ENCODE measurements at places on chromosomes 11 and 22.
A peak's percentile ranks its signal among the peaks of the same experiment; 100 is the strongest.

DNA sequence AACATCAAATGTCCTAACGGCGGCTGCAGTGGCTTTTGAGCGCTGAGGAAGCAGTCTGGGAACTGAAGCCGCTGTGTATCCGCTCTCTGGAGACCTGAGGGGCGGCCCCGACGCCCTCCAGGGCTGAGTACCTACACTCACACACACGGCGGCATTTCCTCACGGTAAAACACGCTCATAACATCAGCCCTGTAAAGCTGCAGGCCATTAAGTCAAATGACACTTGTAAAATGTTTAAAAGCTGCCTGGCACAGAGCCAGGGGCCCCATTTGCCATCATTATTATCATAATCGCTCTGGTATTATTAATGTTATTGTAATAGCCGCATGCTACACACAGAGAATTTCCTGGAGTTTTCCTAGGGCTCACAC lies 5.1 kb downstream of the CARS1 start:
- no peak for DNase-seq

GRCh38 chr11:13102865-13103539 lies 93.9 kb downstream of the RASSF10 start:
- DNase-seq, result no peak

DNA sequence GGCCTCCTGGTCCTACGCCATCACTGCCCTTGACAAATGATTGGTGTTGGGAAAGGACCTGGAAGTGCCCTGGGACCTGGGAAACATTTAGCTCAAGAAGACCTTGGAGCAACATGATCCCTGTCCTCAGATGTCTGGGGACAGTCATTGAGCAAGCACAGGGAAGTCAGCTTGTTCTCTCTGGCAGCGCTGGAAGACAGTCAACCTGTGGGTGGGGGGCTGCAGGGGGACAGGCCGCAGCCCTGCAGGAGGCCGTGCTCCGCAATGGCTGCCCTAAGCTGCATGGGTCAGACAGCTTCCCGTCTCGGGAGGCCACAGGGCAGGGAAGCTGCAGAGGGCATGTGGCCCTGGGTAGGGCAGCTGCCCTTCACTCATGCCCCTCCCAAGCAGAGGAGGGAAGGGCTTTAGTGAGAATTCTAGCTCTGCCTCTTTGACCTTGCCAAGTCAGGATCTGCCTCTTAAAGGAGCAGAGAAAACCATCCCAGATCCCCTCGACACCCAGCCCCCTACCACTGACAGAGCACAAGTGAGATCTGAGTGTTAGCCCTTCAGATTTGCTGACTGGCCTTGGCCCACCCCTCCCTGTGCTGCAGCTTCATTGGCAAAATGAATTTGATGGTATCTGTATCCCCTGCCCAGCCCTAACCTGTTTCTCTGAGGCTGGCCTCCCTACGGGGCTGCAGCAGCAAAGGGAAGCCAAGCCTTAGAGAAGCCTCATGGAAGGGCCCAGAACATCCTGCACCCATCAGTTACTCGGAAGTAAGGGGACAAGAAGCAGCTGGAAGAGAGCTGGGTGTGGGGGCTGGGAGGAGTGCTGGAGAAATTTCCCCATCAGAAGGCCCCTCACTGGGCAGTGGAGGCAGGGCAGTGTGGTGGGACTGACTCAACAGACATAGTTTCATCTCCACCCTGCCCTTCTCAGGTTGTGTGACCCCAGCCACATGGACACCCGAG lies 6.2 kb upstream of the SREBF2 start:
- DNase-seq, result no peak

DNA sequence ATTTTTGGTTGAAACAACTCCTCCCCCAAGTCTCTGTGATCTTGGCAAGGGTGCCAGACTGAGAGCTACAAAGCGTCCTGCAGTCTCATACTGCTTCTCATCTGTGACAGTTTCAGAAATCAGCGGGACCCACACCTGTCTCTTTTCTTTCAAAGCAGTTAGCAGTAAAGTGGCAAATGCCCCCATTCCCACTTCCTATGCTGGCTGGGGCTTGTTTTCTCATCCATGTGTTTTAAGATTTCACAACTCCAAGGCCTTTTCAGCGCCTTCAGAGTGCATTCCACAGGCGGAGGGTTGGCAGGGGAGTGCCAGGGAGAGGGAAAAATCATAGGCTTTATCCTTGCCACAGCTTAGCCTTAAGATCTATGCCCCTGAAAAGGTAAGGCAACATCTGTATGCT lies 493.5 kb downstream of the OPCML start:
- no peak for DNase-seq

DNA sequence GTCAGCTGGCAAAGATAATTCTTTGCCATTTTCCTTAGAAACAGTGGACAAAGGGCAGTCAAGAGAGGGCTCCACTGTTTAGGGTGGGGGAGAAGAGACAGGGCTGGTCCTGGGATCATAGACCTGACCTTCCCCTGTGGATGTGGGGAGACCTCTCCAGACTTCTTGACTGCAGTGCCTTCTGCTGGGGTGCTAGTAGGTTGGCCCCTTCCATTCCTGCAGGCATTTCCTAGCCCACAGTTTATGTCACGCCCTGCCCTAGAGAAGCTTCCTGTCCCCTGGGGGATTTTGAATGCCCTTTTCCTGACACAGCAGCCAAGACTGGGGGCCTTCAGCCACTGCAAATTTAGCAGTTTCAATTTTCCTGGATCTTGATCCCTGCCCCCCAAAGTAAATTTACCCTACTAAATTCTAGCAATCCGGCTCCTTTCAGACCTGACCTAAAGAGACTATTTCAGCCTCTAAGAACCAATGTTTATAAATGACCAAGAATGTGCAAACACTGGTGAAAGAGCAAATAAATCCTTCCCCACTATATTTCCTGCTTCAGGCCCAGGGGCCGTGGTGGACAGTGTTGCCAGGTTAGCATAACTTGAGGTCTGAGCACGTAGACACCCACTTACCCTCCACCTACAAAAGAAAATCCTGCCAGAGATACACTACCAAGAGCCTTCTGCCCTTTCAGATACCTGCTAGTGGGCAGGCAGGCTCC lies 58.4 kb downstream of the PPFIBP2 start:
- DNase-seq, result no peak

DNA sequence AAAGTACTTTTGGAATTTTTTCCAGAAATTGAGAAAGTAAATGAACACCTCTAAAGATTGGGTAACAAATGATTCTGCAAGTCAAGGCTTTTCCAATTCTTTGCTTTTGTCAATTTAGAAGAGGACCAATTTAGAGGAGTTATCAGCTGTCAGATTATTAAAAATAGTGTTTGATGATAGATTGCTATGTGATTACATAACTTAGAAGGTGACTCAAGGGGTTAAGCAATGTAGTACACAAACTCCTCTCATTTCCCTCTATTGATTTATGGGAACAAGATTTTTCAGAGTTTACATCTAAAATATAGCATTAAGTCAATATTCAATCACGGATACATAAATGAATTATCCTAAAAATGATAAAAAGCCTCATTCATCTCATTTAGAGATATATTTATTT lies 70.3 kb downstream of the INSC start:
- DNase-seq, result no peak

- DNase-seq, result no peak
These were observed 743 bp upstream of the CD3D start for GRCh38 chr11:118343248-118343647.

- no peak for DNase-seq
These were observed 76.6 kb downstream of the FBLN1 start for GRCh38 chr22:45579306-45579705.

GRCh38 chr11:72298931-72299330 lies 55.0 kb upstream of the PHOX2A start:
- no peak for DNase-seq

DNA sequence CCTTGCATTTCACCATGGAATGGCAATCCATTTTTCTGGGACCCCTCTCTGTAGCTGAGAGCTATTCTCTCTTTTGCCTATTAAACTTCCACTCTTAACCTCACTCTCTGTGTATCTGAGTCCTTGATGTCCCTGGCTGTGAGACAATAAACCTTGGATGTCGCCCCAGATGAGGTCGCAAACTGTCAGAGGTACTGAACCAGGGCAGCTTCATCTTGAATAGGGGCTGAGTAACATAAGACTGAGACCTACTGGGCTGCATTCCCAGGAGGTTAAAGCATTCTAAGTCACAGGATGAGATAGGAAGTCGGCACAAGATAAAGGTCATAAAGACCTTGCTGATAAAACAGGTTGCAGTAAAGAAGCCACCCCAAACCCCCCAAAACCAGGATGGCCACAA lies 68.0 kb downstream of the RSF1 start:
- DNase-seq, result peak; percentile 43

GRCh38 chr22:32539631-32540421 lies 65.2 kb downstream of the FBXO7 start:
- no peak for DNase-seq

DNA sequence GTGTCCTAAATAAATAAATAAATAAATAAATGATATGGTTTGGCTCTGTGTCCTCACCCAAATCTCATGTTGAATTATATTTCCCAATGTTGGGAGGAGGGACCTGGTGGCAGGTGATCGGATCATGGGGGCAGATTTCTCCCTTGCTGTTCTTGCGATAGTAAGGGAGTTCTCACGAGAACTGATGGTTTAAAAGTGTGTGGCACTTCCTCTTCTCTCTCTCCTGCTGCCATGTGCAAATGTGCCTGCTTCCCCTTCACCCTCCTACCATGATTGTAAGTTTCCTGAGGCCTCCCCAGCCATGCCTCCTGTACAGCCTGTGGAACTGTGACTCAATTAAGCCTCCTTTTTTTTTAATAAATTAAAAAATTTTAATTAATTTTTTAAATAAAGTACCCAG lies 138.2 kb downstream of the FBXO7 start:
- no peak for DNase-seq

GRCh38 chr11:130666781-130667251 lies 218.4 kb downstream of the ADAMTS15 start:
- no peak for DNase-seq

DNA sequence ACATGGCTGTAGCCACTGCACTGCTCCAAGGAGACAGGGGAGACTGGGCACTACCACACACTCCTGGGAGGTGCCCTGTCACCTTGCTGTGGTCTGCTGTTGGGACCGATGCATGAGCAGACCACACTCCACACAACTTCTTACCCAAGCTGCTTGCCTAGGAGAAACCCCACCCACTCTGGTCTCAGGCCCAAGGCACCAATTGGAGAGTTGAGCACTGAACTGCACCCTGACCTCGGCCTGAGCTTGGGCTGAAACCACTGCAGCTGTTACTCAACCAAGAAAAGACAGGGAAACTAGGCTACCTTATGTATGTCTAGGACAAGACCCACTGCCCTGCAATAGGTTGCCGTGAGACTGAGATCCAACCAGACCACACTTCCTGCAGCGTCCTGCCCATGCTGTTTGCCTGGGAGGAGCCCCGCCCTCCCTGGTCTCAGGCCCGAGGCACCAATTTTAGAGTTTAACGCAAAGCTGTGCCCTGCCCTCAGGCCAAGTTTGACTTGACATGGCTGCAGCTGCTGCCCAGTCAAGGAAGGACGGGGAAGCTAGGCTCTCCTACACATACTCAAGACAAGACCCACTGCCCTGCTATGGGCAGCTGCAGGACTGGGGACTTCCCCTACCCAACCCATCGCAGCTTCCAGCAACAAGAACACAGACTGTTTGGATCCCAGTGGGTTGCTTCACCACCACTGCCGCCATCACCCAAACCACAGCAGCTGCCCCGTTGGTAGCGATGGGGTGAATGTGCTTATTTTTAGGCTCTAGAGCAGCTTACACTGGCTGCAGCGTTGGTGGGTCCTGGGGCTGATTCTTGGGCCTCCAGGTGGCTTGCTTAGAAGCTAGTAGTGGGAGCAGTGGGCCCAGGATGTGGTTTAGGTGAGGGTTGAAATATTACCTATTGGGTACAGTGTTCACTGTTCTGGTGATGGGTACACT lies 66.8 kb downstream of the BRD1 start:
- DNase-seq, result no peak

GRCh38 chr11:117716521-117717440 lies 80.2 kb downstream of the DSCAML1 start:
- no peak for DNase-seq

DNA sequence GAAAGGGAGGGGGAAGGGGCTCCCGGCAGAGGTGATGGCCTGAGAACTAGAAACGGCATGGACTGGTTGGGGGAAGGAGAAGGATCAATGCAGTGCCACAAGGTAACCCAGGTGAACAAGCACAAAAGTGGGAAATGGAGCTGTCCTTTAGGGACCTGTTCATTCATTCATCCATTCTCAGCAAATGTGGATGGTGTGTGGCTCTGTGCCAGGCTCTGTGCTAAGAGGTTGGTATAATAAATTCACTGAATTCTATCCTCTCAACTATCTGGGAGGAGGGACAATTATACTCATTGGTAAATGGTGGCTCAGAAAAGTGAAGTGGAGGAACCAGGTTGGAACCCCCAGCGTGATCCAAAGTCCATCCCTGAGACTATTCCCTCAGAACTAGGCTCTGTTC lies 18.6 kb upstream of the ARAP1 start:
- DNase-seq, result no peak

GRCh38 chr11:3825473-3826154 lies 15.1 kb downstream of the RHOG start:
- DNase-seq, result no peak

GRCh38 chr11:1459219-1459575 lies 27.4 kb downstream of the MOB2 start:
- no peak for DNase-seq

DNA sequence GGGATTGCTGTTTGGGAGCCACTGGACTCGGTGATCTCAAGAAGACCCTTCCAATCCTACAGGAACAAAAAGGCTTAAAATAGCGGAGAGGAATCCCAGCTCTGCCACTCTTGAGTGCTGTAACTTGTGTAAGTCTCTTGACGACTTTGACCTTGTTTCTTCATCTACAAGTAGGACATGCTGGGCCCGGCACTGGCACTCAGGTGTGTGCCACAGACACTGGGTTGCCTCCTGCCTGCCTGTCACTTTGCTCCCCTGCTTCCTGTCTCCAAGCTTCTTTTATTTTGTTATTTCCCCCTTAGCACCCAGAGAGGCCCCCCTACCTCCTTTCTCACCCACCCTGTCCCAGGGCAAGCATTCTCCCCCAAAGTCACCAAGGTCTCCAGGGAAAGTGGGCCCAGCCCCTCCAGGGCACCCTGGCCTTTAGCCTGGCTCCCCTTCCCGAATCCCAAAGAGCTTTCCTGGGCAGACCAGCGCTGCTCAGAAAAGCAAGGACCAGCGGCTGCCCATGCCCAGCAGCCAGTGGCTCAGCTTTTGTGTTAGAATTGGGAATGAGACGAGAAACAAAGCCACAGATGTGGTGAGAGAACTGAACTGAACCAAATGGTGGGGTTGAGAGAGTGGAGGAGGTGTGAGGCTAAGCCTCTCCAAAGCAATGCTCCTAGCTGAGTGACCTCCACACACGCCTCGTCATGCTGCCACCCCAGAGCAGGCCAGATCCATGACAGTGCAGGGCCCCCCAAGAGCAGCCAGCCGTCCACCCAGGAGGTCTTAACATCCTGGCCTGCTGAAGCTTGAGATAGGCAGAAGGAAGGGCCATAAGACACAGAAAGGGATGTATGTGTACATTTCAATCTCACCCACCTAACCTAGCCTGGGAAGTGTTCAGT lies 4.5 kb downstream of the TRIM29 start:
- no peak for DNase-seq
